ENCODE measurements at places on chromosomes 1 and 21.

DNA sequence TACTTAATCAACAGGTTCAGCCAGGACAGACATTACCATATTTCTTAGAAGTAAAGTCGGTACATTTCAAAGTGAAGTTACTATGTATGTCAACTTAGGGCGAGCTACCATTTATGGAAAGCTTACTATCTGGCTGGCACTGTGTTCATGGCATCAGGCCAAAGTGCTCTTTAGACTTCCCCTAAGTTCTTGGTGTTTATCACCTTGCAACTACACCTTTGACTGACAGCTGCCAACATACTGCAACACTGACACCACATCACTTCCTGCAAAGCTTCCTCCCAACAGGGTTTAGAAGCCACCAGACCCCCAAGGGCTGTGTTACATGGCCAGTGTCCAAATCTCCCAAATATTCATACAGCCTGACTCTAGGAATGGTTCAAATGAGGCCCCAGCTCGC is 61.0 kb downstream of the TIAM1 start:
- no peak for DNase-seq
- no peaks in the 10 kb centered on the region for H3K4me1 ChIP-seq
- H3K27me3 ChIP-seq: no peaks in the 10 kb centered on the region
- peaks cover 3% of the 10 kb centered on the region for H3K36me3 ChIP-seq

GRCh38 chr1:3103967-3104677 is 35.1 kb downstream of the PRDM16 start:
- H3K4me3 ChIP-seq: no peak overlapping the region
- no peaks in the 10 kb centered on the region for H3K27me3 ChIP-seq
- peak overlapping the region; percentile 100 for H3K27ac ChIP-seq

DNA sequence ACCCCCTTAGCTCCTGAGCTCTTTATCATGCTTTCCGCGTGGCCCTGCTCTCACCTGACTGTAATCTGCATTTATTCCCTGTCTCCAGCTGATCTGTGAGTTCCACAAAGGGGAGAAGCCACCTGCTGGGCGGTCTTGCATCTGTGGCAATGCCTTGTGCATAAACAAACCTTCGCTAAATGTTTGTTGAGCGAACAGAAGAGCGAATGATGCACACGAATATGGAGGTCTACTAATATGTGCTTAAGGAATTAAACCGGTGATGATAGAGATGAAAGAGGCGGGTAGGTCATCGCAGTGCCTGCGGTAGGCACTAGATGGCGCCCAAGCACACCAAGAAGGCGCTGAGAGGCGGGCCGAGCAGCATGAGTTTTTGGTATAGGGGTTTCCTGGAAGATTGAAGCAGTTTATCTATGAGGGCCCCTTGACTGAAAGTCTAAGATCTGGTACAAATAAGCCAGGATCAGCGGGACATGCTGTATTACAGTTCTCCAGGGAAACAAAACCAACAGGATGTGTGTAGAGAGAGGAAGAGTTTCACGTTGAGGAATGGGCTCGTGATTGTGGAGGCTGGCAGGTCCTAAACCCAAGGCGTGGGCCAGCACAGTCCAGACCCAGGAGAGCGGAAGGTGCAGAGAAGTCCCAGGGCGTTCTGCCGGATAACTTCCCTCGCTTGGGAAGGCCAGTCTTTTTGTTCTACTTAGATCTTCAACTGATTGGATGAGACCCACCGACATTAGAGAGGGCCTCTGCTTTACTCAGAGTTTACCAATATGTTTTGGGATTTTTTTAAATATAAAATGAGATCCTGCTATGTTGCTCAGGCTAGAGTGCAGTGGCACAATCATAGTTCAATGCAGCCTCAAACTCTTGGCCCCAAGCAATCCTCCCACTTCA is 34.7 kb downstream of the TOMM20 start:
- no peak overlapping the region for H3K27ac ChIP-seq
- no peaks in the 10 kb centered on the region for H3K27me3 ChIP-seq
- peak; percentile 65 for DNase-seq
- peak overlapping the region; percentile 6 for H3K4me3 ChIP-seq
- H3K4me1 ChIP-seq: peaks cover 17% of the 10 kb centered on the region

- peak overlapping the region; percentile 51 for H3K4me3 ChIP-seq
- peak; percentile 92 for DNase-seq
These were observed 48.0 kb upstream of the ZC3H11B start for GRCh38 chr1:219660666-219661463.

- no peaks in the 10 kb centered on the region for H3K4me1 ChIP-seq
- DNase-seq: no peak
- H3K36me3 ChIP-seq: no peaks in the 10 kb centered on the region
- H3K4me3 ChIP-seq: no peak overlapping the region
These were observed 20.6 kb downstream of the LAMC2 start for GRCh38 chr1:183206538-183207122.

GRCh38 chr1:156920233-156921052 is at the start of gene LRRC71:
Gene LRRC71 (plus strand): TSS chr1:156920632. CDS start chr1:156920804, 172 bp downstream.
- no peaks in the 10 kb centered on the region for H3K36me3 ChIP-seq
- peak; percentile 87 for DNase-seq
- H3K4me1 ChIP-seq: peaks cover 5% of the 10 kb centered on the region
- H3K27me3 ChIP-seq: peaks cover 56% of the 10 kb centered on the region
- H3K4me3 ChIP-seq: peak within 1 kb of the TSS; percentile 22

GRCh38 chr1:74858136-74858535 is 125.2 kb downstream of the TYW3 start:
- H3K4me3 ChIP-seq: no peak overlapping the region
- no peaks in the 10 kb centered on the region for H3K4me1 ChIP-seq
- DNase-seq: no peak
- no peaks in the 10 kb centered on the region for H3K27me3 ChIP-seq
- no peak overlapping the region for H3K27ac ChIP-seq

DNA sequence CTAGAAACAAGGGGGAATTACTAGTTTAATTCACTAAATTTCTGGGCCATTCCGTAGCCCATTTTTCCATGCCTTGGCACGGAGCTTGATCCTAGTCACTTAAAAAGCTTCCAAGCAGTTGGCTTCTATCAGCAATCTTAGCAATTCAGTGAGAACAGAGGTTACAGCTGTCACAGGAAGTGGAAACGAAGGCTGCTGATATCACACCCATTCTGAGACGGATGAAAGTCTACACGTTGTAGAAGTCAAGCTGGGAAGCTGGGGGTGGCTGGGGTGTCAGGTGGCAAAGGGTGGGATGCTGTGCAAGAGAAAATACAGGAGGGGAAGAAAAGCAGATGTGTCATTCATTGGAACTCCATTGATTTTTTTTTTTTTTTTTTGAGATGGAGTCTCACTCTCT is 11.8 kb upstream of the STMN1 start:
- DNase-seq: no peak
- H3K27ac ChIP-seq: no peak overlapping the region
- H3K27me3 ChIP-seq: no peaks in the 10 kb centered on the region

- H3K36me3 ChIP-seq: no peaks in the 10 kb centered on the region
- no peak for DNase-seq
- H3K4me3 ChIP-seq: no peak overlapping the region
These were observed 15.1 kb upstream of the AIM2 start for GRCh38 chr1:159091607-159092031.

DNA sequence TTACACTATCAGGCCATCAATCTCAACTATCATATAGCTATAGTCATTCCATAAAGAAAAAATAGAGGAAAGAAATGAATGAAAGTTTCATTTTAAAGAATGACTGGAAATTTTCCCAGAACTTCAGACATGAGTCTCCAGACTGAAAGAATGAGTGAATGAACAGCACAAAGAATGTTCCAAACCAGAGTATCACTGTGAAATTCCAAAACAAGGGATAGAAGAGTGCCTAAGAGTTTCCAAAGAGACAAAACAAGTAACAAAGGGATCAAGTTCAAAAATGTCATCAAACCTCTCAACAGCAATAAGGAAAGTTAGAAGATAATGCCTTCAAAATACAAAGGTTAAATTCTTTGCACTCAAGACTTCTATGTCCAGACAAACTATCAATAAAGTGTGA is 114.9 kb downstream of the DENND1B start:
- no peak overlapping the region for H3K4me3 ChIP-seq
- no peak for DNase-seq
- H3K27me3 ChIP-seq: no peaks in the 10 kb centered on the region
- no peaks in the 10 kb centered on the region for H3K4me1 ChIP-seq
- H3K36me3 ChIP-seq: no peaks in the 10 kb centered on the region

DNA sequence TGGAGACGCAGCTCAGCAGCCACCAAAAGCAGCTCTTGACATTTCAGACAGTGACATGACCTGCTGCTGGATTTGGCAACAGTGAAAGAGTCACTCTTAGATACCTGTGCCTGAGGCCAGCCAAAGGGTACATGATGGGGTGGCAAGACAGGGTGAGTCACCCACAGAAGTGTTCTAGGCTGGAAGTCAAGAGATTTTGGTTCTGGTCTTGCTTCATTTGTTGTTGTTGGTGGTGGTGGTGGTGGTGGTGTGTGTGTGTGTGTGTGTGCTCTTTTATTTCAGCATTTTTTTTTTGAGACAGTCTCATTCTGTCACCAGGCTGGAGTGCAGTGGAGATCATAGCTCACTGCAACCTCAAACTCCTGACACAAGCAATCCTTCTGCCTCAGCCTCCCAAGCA is 25.8 kb downstream of the SHISAL2A start:
- no peaks in the 10 kb centered on the region for H3K36me3 ChIP-seq
- H3K27me3 ChIP-seq: no peaks in the 10 kb centered on the region
- no peak for DNase-seq
- no peak overlapping the region for H3K4me3 ChIP-seq

GRCh38 chr21:36693489-36694030 is 5.4 kb upstream of the SIM2 start:
- H3K4me3 ChIP-seq: peak overlapping the region; percentile 51
- no peak overlapping the region for H3K27ac ChIP-seq
- DNase-seq: peak; percentile 39
- H3K36me3 ChIP-seq: no peaks in the 10 kb centered on the region
- H3K27me3 ChIP-seq: peaks cover 87% of the 10 kb centered on the region
- H3K4me1 ChIP-seq: peaks cover 4% of the 10 kb centered on the region

DNA sequence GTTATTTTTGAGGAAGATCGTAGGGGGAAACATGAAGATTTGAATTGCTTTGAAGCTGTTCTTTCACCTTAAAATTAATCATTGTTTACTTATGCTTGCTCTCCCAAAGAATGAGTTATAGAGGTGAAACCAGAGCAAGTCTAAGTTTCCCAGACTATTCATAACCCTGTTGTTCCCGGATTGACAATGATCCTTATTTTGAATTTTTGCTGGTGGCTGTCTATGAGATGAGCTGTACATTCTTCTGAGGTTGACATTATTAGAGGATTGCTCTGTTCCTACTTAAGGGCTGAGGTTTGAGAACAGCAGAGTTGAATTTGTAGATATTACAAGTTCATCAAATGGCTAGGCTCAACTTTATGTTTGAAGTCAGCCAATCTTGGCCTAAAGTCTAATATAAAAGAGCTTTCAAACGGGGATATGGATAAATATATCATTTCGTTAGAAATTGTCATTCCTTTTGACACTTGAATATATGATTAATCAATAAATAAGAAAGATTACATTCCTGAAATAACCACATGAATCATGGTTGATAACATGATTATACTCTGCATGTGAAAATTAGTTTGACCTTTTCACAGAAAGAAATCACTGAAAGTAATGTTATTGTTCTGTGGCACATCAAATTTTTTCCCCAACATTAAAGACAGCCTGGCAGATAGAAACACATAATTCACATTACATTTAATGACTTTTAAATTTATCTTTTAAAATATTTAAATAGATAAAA is 19.1 kb upstream of the PDE4B start:
- no peak overlapping the region for H3K4me3 ChIP-seq
- H3K36me3 ChIP-seq: no peaks in the 10 kb centered on the region
- no peak for DNase-seq
- no peak overlapping the region for H3K27ac ChIP-seq
- H3K27me3 ChIP-seq: no peaks in the 10 kb centered on the region

DNA sequence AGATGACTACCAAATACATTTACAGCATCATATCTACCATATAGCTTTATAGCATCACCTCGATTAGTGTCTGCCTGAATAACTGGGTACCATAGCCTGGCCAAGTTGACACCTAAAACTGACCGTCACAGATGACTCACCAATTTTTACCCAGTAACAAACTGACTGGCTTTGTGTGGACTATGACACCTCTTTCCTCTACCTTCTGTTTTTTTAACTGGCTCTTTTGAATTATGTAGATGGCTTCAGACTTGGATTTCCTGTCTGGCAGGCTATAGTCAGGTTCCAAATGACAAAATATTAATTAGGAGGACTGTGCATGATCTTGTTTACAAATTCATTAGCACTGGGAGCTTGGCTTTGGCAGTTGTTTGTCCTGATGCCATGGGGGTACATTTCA is 360.3 kb downstream of the TGFB2 start:
- no peak overlapping the region for H3K27ac ChIP-seq
- no peaks in the 10 kb centered on the region for H3K4me1 ChIP-seq
- no peak overlapping the region for H3K4me3 ChIP-seq
- no peaks in the 10 kb centered on the region for H3K27me3 ChIP-seq

DNA sequence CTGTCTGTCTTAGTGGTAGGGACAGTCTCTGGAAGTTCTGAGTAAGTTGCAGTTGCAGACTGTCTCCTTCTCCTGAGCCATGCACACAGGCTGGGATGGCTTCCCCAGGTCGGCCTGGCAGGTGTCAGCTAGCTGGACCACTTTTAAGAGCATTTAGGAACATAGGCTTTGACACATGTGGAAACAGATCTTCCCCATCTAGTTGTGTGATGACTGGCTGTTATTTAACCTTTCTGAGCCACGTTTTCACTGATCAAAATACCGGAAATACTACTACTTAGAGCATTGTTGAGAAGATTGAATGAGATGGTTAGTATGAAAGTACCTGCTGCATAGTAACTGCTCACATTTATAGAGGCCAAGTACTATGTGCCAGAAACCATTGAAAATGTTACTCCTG is 6.2 kb upstream of the MAPKAPK2 start:
- no peaks in the 10 kb centered on the region for H3K36me3 ChIP-seq
- peaks cover 1% of the 10 kb centered on the region for H3K4me1 ChIP-seq
- no peak overlapping the region for H3K4me3 ChIP-seq
- H3K27ac ChIP-seq: no peak overlapping the region
- no peaks in the 10 kb centered on the region for H3K27me3 ChIP-seq

GRCh38 chr1:224175617-224176016 is 7.4 kb upstream of the DEGS1 start:
- H3K36me3 ChIP-seq: no peaks in the 10 kb centered on the region
- no peaks in the 10 kb centered on the region for H3K4me1 ChIP-seq
- H3K27me3 ChIP-seq: no peaks in the 10 kb centered on the region
- H3K27ac ChIP-seq: no peak overlapping the region

- no peak overlapping the region for H3K4me3 ChIP-seq
- H3K36me3 ChIP-seq: no peaks in the 10 kb centered on the region
- no peak overlapping the region for H3K27ac ChIP-seq
- no peaks in the 10 kb centered on the region for H3K4me1 ChIP-seq
- DNase-seq: no peak
These were observed 462.6 kb upstream of the RUNX1 start for GRCh38 chr21:35511696-35512162.

- H3K27me3 ChIP-seq: no peaks in the 10 kb centered on the region
- H3K4me3 ChIP-seq: peak overlapping the region; percentile 81
- H3K36me3 ChIP-seq: no peaks in the 10 kb centered on the region
- H3K4me1 ChIP-seq: peaks cover 4% of the 10 kb centered on the region
These were observed 832 bp downstream of the CCSAP start for GRCh38 chr1:229341774-229342655.

GRCh38 chr1:234918181-234918841 is 210.3 kb downstream of the TOMM20 start:
- H3K4me1 ChIP-seq: peaks cover 17% of the 10 kb centered on the region
- no peaks in the 10 kb centered on the region for H3K27me3 ChIP-seq
- H3K27ac ChIP-seq: peak overlapping the region; percentile 86
- DNase-seq: peak; percentile 21
- H3K36me3 ChIP-seq: no peaks in the 10 kb centered on the region
- H3K4me3 ChIP-seq: no peak overlapping the region

GRCh38 chr21:28148400-28149064 is 844.1 kb downstream of the LTN1 start:
- no peak overlapping the region for H3K27ac ChIP-seq
- no peaks in the 10 kb centered on the region for H3K36me3 ChIP-seq

GRCh38 chr1:110610084-110610483 is 3.9 kb upstream of the KCNA2 start:
- no peaks in the 10 kb centered on the region for H3K36me3 ChIP-seq
- H3K27ac ChIP-seq: no peak overlapping the region
